ENCODE measurements at places on chromosomes 3 and 15.

- DNase-seq, result no peak
Measured at GRCh38 chr15:88334436-88334835, 77.9 kb upstream of the NTRK3 start.

DNA sequence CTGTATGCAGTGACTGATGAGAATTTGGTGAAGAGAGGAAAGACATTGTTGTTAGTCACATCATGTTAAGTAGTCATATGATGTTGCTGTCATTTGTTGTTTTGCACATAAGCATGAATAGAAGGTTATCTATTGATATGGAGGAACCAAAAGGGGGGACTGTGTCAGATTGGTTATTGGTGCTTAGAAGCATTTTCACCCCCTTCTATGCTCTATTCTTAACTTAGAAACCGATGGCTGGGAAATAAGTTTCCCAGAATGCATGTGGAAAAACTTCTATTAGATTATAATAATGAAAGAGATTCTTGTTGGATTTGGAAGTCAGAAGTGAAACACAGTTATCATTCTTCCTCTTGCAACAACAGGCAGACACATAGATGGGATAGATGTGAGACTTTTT lies 33.2 kb upstream of the CADM2 start:
- DNase-seq, result no peak

DNA sequence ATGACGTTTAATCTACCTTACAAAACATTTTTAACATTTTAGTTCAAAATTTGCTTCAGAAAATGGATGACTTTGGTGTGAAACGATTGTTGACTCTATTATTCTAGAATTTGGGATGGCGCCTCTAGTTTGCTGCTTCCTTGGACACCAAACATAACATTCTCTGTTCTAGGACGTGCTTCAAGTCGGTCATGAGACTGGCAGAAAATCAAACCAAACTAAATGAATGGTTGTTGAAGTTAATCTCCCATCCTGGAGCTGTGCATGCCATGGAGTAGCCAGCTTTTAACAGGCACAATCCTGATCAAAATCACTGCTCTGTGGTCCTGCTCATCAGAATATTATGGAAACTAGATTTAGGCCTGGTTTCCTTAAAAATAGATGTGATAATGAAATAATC lies 9.6 kb upstream of the LRRFIP2 start:
- DNase-seq, result no peak

DNA sequence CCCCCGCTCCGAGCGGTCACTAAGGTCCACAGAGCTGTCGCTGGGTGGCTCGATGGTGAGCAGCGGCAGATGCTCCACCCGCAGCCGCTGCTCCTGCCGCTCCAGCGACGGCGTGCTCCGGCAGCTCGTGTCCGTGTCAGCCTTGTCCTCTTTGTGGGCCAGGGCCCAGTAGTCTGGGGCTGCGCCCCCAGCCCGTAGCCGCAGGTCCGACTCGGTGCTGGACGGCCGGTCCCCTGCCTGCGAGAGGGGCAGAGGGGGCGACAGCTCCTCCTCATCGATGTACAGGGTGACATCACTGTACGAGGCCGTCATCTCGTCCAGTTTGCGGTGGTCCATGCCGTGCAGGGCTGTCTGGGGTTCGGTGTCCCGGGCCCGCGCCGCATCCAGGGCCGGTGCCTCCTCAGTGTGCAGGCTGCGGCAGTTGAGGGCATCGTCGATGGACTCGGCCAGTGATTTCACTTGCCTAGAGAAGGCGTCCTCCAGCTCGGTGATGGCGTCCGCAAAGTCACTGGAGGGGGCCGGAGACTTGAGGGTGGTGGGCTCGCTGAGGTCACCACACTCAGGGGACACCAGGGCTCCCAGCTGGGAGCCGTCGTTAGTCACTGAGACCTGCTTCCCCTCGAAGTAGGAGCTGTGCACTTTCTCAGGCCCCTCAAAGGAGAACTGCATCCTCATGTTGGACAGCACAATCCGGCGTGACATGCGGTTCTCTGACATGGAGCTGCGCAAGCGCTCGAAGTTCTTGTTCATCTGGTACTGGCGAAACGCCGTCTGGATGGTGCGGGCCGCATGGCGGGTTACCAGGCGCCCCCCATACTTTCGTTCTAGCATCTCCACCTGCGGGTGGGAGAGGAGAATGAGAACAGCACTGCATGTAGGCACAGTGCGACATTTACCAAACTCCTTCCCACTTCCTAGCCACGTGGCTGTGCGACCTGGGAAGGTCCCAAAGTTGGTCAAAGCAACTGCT lies 94.8 kb upstream of the RPL32 start:
- DNase-seq, result no peak

DNA sequence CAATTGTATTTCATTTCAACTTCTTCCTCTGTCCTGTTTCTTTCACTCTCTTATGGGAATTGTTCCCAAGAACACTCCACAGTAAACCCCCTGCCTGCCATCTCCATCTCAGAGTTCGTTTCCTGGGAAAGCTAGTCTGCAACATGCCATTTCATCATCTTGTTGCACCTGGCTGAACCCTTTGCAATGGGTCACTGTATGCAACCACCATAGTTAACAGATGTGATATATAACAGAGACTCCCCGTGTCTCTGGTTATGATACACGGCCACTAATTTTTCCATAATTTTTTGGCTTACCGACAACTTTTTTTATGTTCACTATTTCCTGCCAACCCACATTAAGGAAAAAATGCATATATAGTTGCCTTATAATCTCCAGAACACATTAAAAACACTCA lies 95.5 kb downstream of the CHST2 start:
- DNase-seq, result no peak

GRCh38 chr15:94610069-94610468 lies 378.7 kb downstream of the MCTP2 start:
- DNase-seq, result no peak

DNA sequence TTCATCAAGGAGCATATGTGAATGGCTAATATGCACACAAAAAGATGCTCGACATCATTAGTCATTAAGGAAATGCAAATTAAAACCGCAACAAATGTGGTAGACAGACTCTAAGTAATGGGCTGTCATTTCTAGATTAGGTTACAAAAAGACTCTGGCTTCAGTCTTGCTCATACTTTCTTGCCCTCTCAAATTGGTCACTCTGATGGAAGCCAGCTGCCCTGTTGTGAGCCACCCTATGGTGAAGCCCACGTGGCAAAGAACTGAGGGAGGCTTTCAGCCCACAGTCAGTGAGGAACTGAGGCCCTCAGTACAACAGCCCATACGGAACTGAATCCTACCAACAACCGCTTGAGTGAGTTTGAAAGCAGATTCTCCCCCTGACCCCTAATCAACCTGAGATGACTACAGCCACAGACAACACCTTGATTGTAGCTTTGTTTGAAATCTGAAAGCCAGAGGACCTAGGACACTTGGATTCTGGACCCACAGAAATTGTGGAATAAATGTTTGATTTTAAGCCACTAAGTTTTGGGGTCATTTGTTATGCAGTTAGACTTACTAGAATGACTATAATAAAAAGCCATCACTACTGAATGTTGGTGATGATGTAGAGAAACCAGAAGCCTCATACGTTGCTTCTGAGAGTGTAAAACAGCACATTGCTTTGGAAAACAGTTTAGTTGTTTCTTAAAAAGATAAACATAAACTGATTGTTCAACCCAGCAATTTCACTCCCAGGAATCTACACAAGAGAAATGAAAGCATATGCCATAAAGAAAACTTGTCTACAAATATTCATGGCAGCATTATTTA lies 45.7 kb downstream of the EHHADH start:
- no peak for DNase-seq

DNA sequence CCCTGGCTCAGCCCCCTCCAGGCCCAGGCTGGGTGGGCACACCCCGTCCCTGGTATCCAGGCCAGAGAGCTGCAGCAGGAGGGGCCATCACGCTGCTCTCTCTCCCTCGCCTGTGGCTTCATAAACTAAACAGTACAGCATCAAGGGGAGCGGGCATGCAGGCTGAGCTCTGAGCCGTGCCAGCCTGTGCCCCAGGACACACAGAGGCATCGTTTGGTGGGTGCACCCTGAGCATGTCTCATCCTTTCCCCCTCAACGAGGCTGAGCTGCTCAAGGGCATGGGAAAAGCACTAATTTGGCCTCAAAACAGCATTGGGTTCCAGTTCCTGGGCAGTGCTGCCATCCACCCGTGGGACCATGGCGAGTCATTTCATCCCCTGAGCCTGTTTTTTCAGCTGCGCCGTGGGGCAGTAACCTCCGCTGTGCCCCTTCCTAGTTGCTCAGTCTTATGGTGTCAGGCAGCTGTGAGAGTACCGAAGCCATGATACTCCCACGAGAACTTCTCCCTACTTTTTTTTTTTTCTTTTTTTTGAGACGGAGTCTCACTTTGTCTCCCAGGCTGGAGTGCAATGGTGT lies 79.6 kb downstream of the CPN2 start:
- no peak for DNase-seq

DNA sequence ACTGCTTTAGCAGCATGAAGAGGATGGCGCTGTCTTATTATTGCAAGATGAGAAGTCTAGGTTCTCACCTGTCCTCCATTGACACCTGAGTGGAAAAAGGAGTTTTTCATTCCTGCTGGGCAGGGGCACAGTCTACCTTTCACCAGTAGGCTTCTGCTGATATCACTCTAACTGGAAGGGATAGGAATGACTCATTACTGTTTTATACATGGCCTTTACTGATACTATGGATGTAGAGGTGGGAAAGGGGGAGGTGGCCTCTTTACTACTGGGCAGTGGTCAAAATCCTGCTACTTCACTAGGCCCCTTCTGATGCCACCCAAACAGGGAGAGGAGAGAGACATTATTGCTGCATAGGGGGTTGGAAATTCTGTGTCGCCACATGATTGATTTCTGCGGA lies 97.8 kb downstream of the BBX start:
- DNase-seq, result no peak

DNA sequence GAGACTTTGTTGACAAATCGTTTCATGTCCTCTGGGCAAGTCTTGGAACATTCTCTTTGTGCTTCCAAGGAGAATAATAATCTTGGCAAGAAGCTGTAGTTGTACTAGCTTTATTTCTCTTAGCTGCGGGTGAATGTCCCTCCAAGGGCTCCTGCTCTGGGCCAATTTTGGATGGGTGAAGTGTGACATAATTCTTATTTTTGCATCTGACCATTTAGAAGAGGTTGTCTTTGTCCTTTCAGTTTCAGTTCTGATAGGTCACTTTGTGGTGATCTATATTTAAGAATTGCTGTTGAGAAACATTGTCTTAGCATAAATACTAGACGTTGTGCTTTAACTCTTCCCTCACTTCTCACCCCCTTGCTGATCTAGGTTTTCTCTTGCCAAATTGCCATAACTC lies 164.8 kb upstream of the RORA start:
- DNase-seq, result no peak

DNA sequence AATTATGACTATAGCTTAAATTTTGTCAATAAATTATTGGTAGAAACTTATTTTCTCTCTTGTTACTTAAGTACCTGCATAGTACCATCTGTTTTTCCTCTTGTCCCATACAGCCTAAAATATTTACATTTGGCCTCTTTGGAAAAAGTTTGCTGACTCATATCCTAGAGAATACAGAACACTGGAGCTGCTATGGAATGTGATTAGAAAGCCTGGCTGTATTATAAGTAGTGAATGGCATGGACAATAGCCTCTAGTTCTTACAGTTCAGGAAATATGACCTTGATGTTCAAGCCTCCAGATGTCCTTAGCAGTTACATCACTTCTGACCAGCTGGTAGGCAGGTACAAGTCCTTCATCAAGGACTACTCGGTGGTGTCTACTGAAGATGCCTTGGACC lies 28.3 kb downstream of the ST8SIA2 start:
- no peak for DNase-seq

GRCh38 chr3:151550642-151551041 lies 89.8 kb upstream of the IGSF10 start:
- DNase-seq, result no peak

GRCh38 chr15:29467091-29467490 lies 197.5 kb upstream of the NSMCE3 start:
- no peak for DNase-seq

DNA sequence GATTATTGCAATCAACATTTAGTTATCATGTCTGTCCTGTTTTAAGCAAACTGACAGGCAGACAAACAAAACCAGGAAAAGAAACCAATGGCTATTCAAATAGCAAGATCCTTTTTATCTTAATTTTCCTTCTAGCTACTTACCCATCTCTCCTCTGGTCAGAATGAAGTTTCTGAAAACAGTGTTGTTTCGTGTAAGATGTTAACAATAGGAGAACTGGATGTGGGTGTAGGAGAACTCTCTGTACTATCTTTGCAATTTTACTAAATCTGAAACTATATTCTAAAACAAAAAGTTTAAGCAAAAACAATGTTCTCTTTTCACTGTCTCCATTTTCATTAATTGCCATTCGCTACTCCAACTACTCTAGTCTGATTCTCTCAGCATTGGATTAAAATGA lies 726.4 kb downstream of the ZNF385D start:
- DNase-seq, result no peak

GRCh38 chr3:39592311-39593050 lies 125.0 kb downstream of the MOBP start:
- no peak for DNase-seq

Measured in cortex of kidney (tissue), 1 donor.